ENCODE measurements at places on chromosomes 16 and 17. TPM values are rescaled to one million over a fixed set of nuclear protein-coding genes. Genes with fewer than 3 reads are reported as not detected.
A peak's percentile ranks its signal among the peaks of the same experiment; 100 is the strongest.

GRCh38 chr16:83248735-83249463 lies 558.9 kb upstream of the HSBP1 start:
- no peak overlapping the region for H3K27ac ChIP-seq
- no peaks in the 10 kb centered on the region for H3K4me1 ChIP-seq
- no peak for DNase-seq
- H3K36me3 ChIP-seq, result no peaks in the 10 kb centered on the region

DNA sequence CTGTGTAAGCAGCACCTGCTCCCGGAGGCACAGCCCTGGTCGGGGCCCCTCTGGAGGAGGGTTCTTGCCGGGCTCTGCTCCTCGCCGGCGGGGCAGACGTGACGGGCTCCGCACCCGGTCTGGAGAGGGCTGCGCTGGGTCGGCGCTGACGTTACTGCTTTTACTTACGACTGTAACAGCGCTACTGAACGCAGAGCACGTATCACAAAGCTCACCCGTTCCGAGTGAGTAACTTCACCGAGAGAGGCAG lies 1.3 kb upstream of the RAB40C start:
- peak; percentile 71 for DNase-seq
- H3K4me1 ChIP-seq, result peaks cover 17% of the 10 kb centered on the region
- no peaks in the 10 kb centered on the region for H3K36me3 ChIP-seq
- peak overlapping the region; percentile 93 for H3K27ac ChIP-seq
- peak overlapping the region; percentile 93 for H3K4me3 ChIP-seq

Gene ICAM2
- total RNA-seq, result 131 TPM

Gene MED9
- total RNA-seq, result 18.1 TPM

- H3K27ac ChIP-seq, result no peak overlapping the region
- H3K4me3 ChIP-seq, result no peak overlapping the region
- peaks cover 28% of the 10 kb centered on the region for H3K36me3 ChIP-seq
- H3K4me1 ChIP-seq, result no peaks in the 10 kb centered on the region
- H3K27me3 ChIP-seq, result no peaks in the 10 kb centered on the region
Observed at GRCh38 chr17:50689956-50690886, 17.5 kb downstream of the ANKRD40 start.

- no peak overlapping the region for H3K27ac ChIP-seq
- DNase-seq, result peak; percentile 27
- peaks cover 24% of the 10 kb centered on the region for H3K4me1 ChIP-seq
Observed at GRCh38 chr17:57281887-57282286, 25.6 kb downstream of the MSI2 start.

GRCh38 chr17:71600137-71600789 lies 520.6 kb upstream of the SOX9 start:
- H3K4me3 ChIP-seq, result no peak overlapping the region
- no peak overlapping the region for H3K27ac ChIP-seq
- no peaks in the 10 kb centered on the region for H3K4me1 ChIP-seq
- DNase-seq, result no peak
- no peaks in the 10 kb centered on the region for H3K27me3 ChIP-seq
- no peaks in the 10 kb centered on the region for H3K36me3 ChIP-seq

Gene FBXL16
- 18.0 TPM for total RNA-seq

- H3K27me3 ChIP-seq, result no peaks in the 10 kb centered on the region
- H3K4me3 ChIP-seq, result no peak overlapping the region
- H3K4me1 ChIP-seq, result no peaks in the 10 kb centered on the region
- no peak for DNase-seq
- H3K27ac ChIP-seq, result no peak overlapping the region
Observed at GRCh38 chr17:73424571-73424970, 112.8 kb upstream of the CDC42EP4 start.

DNA sequence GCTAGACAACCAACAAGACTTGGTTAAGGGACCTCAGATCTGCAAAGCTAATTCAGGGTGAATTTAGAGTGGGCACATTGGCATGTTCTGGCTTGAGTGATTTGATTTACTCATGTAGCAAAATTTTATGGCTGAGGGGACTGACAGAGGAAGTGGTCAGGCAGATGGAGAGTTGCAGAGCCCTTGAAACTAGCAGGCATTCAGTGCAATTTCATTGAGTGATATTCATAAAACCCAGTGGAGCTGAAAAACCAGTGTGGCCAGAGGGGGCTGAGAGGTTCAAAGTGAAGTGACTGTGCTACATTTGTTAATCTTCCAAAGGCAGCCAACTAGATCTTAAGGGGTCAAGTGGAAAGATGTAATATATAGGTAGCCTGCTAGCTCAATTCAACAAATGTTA lies 2.2 kb upstream of the TMEM94 start:
- H3K36me3 ChIP-seq, result no peaks in the 10 kb centered on the region
- DNase-seq, result no peak
- H3K4me1 ChIP-seq, result peaks cover 10% of the 10 kb centered on the region
- H3K27ac ChIP-seq, result no peak overlapping the region
- no peaks in the 10 kb centered on the region for H3K27me3 ChIP-seq
- no peak overlapping the region for H3K4me3 ChIP-seq

Gene CRYBA1
- not detected for total RNA-seq

Gene MT4
- total RNA-seq, result not detected

DNA sequence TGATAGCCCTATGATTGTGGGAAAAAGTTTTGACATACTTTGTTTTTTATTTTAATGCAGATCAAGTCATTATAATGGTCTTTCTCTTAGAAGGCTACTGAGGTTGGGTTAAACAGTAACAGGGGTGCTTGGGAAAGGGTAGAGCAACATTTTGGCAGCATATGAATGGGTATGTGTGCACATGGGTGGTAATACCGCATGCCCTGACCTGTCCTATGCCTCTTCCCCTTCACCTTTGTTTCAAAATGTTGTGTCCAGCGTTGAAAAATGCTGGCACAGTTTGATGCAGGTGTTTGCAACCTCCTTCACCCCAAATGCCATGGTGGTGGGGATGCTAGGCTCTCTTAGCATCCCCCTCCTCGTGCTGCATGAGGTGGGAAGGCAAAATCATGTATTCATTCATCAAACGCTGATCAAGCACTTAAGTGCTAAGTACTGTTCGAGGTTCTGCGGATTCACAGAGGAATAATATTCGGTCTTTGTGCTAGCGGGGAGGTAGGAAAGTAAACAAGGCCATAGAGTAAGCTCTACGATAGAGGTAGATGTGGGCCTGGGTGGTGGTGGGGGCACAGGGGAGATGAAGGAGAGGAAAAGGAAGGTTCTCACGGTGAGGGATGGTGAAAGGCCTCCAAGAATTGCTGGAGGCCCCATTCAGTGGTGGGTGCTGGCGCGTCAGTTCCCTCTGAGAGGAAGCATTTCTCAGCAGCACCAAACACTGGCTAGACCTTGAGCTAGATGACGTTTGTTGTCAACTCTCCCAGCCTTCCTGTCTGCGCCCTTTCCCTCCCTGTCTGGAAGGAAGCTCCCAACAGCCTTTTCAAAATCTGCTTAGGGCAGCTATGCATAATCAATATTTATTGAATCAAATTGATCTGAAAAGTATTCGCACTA lies 13.3 kb upstream of the MARCHF10 start:
- no peak for DNase-seq
- no peaks in the 10 kb centered on the region for H3K4me1 ChIP-seq
- no peak overlapping the region for H3K4me3 ChIP-seq
- no peaks in the 10 kb centered on the region for H3K27me3 ChIP-seq

DNA sequence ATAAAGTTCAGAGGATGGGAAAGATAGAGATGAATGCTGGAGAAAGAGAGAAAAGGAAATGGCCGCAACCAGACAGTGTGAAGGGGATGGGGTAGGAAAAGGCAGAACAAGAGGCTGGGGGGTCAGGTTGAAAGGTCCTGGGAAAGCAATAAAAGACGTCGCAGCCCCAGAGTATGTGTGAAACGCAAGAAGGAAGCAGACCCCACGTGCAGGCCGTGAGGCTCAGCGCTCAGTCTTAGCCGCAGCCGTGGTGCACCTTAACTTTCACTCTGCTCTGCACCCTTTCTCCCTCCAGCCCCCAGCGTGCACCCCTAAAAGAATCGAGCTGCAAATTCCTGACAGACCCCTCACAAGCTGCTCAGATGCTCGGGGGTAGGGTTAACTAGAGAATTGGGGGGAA lies 1.9 kb downstream of the DNAH17 start:
- H3K27me3 ChIP-seq, result no peaks in the 10 kb centered on the region
- H3K36me3 ChIP-seq, result no peaks in the 10 kb centered on the region
- H3K27ac ChIP-seq, result no peak overlapping the region
- H3K4me3 ChIP-seq, result no peak overlapping the region
- no peak for DNase-seq

GRCh38 chr17:42517516-42517915 lies 18.5 kb upstream of the NAGLU start:
- H3K27me3 ChIP-seq, result no peaks in the 10 kb centered on the region
- no peaks in the 10 kb centered on the region for H3K4me1 ChIP-seq

Gene KATNB1
- total RNA-seq, result 26.0 TPM

Gene PERCC1
- 3.4 TPM for total RNA-seq

- H3K36me3 ChIP-seq, result peaks cover 15% of the 10 kb centered on the region
Observed at GRCh38 chr17:38705523-38705802, 390 bp downstream of the MLLT6 start.

DNA sequence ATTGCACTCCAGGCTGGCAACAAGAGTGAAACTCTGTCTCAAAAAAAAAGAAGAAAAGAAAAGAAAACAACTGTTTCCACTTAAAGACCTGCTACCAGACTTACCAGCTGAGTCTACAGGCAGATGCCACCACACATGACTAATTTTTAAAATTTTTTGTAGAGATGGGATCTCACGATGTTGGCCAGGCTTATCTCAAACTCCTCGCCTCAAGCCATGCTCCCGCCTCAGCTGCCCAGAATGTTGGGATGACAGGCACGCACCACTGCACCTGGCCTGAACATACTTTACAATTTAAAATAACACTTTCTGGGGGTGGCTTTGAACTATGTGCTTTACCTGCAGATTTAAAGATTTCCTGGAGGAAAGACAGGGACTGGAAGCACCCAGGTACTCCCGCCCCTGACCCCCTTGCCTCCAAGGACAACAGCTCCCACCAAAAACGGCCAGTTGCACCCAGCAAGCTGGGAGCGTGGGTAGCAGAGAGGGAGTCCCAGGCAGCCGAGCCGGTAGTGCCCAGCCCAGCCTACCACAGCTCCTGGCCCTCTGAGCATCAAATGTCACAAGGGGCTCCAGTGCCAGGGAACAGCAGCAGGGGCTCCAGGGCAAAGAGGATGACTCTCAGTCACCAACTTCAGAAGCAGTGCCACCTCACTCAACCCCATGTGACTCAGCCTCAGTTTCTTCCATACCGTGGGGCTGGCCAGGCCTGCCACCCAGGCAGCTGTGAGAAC lies 262.9 kb downstream of the PARN start:
- H3K36me3 ChIP-seq, result no peaks in the 10 kb centered on the region
- no peaks in the 10 kb centered on the region for H3K4me1 ChIP-seq
- H3K4me3 ChIP-seq, result no peak overlapping the region
- H3K27ac ChIP-seq, result no peak overlapping the region
- no peaks in the 10 kb centered on the region for H3K27me3 ChIP-seq

- peak overlapping the region; percentile 49 for H3K4me3 ChIP-seq
- H3K4me1 ChIP-seq, result peaks cover 34% of the 10 kb centered on the region
- peaks cover 14% of the 10 kb centered on the region for H3K36me3 ChIP-seq
- H3K27ac ChIP-seq, result peak overlapping the region; percentile 69
Observed at GRCh38 chr17:58082341-58082869, 814 bp upstream of the DYNLL2 start.

GRCh38 chr17:66964930-66965800 lies 658 bp downstream of the CACNG4 start:
- no peaks in the 10 kb centered on the region for H3K4me1 ChIP-seq
- H3K27me3 ChIP-seq, result peaks cover 8% of the 10 kb centered on the region
- peak; percentile 28 for DNase-seq
- H3K27ac ChIP-seq, result no peak overlapping the region
- H3K36me3 ChIP-seq, result no peaks in the 10 kb centered on the region

Gene LMF1
- total RNA-seq, result 25.9 TPM

Gene KRTAP4-3
- total RNA-seq, result not detected

DNA sequence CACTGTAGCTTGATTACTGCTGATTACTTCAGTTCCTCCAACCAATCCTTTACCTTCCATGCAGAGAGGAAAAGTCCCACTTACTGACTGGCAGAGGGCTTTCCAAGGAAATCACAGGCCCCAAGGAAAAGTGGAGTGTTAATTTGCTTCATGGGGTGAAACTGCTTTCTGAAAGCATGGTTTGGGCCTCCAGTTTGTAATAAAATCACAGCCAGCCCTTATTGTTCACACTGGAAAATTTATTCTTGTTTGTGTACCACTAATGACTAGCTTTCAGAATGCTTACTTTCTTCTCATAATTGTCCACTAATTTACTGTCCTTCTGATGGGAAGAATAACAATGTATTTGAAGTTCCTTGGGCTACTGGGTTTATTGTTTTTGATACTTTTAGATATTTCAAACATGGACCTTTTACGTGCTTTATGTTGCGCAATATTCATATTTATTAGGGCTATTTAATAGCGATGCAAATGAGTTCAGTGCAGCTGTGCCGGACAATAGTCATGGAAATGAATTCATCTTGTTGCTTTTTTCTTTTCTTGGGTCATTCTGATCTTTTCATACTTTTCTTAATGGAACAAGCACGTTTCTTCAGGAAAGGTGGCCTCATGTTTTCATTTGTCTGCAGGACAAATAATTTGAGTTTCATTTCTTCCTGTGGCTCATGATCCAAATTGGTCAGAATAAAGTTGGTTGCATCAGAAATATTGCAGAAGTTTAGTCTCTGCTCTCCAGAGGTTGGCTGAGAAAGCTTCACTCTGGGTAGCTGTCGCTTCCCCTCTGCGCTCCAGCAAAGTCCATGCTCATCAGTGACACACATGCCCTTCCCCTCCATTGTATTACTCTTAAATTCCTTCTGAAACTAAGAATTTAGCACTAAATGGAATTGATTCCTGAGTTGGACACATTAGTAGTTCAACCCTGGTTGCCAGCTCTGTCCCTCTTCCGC lies 128.7 kb downstream of the PRKCA start:
- no peak for DNase-seq
- no peaks in the 10 kb centered on the region for H3K27me3 ChIP-seq
- H3K4me3 ChIP-seq, result no peak overlapping the region
- no peaks in the 10 kb centered on the region for H3K4me1 ChIP-seq
- H3K27ac ChIP-seq, result no peak overlapping the region

Gene STH
- total RNA-seq, result not detected

DNA sequence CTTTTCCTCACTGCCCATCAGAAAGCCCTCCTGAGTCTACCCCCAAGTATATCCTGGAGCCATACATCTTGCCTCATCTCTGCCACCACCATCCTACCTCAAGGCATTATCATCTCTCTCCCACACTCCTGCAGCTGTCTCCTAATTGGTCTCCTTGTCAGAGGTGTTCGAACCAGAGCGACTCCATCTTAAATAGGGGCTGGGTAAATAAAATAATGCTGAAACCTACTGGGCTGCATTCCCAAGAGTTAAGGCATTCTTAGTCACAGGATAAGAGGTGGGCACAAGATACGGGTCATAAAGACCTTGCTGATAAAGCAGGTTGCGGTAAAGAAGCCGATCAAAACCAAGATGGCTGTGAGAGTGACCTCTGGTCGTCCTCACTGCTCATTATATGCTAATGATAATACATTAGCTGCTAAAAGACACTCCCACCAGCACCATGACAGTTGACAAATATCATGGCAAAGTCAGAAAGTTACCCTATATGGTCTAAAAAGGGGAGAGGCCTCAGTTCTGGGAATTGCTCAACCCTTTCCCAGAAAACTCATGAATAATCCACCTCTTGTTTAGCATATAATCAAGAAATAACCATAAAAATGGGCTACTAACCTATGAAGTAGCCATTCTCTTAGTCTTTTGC lies 97.0 kb upstream of the C16orf82 start:
- no peak overlapping the region for H3K27ac ChIP-seq
- H3K27me3 ChIP-seq, result no peaks in the 10 kb centered on the region
- no peak for DNase-seq

Measured in naive thymus-derived CD4-positive, alpha-beta T cell (primary cell).